ENCODE measurements at places on chromosomes 1 and 21.

GRCh38 chr1:14778898-14779865, 180.7 kb downstream of the KAZN start:
- peak; percentile 11 for DNase-seq

DNA sequence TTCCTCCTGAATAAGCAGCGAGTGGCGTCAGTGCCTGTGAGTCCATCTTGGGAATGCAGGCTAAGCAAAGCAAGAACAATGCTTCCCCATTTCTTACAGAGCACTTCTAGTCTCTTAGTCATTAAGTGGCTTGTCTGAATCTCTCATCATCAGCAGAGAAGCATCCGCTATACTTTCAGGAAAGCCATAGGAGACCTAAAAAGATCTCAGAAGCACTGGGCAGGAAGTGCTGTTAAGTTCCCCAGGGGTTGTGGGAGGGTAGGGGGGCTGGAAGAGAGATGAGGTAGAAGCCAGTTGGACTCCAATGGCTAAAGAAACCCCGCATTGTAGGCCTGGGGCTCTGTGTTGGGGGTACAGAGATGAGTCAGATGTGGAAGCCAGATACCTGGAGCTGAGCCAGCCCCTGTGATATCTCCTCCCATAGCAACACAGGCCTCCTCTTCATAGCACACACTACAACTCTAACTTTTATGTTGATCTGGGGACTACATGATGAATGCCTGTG, 44.9 kb downstream of the SYT6 start:
- no peak for DNase-seq

- DNase-seq, result no peak
These were observed 68.2 kb downstream of the AGPAT3 start for GRCh38 chr21:43933199-43933598.

DNA sequence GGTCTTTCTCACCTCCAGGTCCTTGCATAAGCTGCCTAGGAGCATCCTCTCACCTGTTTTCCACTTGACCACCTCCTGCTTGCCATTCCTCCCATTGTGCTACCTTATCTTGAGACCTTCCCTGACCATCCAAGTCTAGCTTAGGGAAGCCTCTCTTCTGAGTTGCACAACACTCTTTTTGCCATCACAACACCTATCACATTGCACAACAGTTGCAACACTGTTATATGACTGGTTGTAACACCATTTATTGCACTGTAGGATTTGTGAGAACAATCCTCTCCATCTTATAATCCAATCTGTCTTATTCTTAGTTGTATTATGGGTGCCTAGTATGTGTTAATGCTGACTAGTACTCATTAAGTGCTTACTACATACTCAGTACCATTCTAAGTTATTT, 488.7 kb downstream of the OMA1 start:
- no peak for DNase-seq

DNA sequence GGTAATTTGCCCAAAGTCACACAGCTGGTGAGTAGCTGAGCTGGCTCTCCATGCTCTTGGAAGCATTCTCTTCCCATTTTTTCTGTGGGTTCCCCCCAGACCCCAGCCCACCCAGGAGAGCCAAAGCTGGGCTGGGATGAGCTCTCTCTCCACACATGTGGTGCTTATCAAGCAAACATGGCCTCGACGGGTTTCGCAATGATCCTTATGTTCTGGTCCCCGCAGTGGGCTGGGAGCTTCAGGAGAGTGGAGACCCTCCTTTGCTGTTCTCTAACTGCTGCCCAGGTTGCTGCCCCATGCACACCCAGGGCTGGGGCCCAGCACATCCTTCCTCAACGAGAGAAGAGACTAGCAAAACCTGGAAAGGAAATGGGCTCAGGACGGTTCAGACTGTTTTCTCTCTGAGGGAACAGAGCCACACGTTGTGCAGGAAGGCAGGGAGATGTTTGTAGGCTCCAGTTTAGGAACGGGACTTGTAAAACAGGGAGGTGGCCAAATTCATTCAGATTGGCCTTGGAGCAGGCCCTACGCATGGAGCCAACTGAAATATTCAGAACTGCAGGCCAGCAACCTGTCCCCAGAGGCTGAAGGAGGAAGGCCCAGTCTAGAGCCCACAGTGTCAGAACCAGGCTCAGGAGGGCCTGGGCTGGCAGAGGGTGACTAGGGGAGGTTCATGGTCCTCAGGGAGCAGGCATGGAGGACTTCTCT, 27.2 kb upstream of the CSF1 start:
- no peak for DNase-seq

DNA sequence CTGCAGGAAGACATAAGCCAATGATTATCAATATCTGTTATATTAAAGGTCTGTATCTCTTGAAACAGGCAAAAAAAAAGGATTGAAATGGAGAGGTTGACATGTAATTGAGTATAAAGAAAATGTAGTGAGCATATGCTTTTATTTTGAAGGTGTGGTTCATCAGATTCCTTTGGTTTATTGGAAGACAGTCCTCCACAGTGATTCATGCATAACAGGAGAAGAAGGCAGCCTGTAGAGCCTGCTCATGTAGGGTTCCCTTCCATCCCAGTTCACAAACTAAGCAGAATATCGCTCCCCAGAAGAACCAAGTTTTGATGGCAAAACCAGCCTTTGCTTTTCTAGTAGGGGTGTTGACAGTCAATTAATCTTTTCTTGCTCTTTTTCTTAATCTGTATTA, 1016.8 kb upstream of the ADGRL4 start:
- DNase-seq, result no peak

DNA sequence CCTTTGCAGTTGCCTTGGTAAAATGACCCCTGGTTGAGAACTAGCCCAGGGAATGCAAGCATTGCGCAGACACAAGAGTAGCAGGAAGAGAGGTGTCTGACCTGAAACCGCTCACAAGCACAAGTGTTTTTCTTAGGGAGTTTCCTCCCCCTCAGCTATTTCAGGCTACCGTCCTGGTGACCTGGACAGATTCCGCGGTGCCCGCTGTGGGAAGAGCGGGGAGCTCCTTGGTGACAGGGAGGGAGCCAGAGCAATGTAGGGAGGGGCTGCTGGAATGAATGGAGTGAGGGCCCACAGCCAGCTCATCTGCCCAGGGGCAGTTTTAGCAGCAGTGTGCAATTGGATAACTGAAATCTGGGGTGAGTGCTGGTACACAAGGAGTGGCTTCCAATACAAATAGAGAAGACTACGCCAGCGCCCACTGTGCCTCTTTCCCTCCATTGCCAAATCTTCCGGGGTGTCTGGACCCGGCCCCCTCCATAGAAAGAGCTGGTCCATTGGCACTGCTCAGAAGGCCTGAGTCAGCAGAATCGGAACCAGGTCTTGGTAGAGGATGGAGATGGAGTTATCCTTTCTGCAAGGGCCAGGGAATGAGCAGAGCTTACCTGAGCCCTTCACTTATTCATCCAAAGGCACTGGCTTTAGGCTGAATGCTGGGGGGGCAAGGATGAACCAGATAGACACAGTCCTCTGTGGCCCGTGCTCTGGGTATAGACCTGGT, 82.8 kb downstream of the TRABD2B start:
- no peak for DNase-seq

GRCh38 chr1:3171761-3172160, 102.8 kb downstream of the PRDM16 start:
- DNase-seq, result no peak

GRCh38 chr1:54215523-54215922, 15.6 kb downstream of the MRPL37 start:
- no peak for DNase-seq

- no peak for DNase-seq
These were observed 423.3 kb upstream of the OLFM3 start for GRCh38 chr1:102420034-102420433.

- no peak for DNase-seq
These were observed 96.1 kb downstream of the LACTBL1 start for GRCh38 chr1:22876359-22877111.

DNA sequence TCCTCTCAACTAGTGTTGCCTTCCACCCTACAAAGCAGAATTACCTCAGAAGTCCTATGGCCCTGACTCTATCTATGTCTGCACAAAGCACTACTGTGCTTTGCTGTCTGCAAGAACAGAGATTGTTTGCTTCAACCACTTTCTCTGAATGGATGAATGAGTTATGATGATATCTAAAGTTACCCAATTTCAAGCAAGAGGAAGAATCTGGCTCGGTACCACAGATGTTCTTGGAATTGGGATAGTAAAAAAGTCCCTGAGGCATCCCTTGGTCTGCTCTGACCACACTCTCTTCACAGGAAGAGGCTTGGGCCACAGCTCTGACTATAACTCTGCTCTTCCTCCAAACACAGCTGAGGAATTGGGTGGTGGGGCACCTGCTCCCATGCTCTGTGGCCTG, 31.2 kb downstream of the MTARC1 start:
- no peak for DNase-seq

DNA sequence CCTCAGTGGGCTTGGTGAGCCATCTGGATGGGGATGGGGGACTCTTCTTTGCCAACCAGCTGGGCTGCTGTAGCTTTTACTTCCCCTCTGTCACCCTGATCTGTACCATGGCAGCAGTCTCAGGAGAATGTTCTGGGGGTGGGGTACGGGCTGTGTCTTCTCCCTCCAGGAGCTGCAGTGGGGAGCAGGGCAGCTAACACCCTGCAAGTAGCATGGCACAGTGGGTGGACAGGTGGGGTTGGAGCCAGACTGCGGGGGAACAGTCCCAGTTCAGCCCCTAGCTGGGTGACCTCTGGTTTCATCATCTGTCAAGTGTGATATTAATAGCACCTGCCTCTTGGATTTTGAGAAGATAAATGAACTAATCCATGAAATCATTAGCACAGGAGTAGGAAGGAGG, 3.1 kb downstream of the NFASC start:
- DNase-seq, result no peak

- DNase-seq, result no peak
These were observed 80.6 kb upstream of the SLFNL1 start for GRCh38 chr1:41101950-41102607.

- DNase-seq, result no peak
These were observed 84.0 kb downstream of the PHTF1 start for GRCh38 chr1:113675302-113675701.
